ENCODE measurements at places on chromosomes 11 and 22. TPM values are rescaled to one million over a fixed set of nuclear protein-coding genes. Genes with fewer than 3 reads are reported as not detected.

Gene PACS1
- total RNA-seq: 100 TPM

Gene NOX4
- total RNA-seq: not detected

Gene KRTAP5-1
- total RNA-seq: not detected

Gene OR4D6
- not detected for total RNA-seq

Gene MPEG1
- total RNA-seq: not detected

Gene CADM1
- total RNA-seq: not detected

Gene HBG2
- total RNA-seq: not detected

Gene ASPHD2
- total RNA-seq: 0.44 TPM

Gene SAC3D1
- 33.9 TPM for total RNA-seq

Gene CCND1
- total RNA-seq: 586 TPM

Gene RNF141
- total RNA-seq: 36.8 TPM

- DNase-seq: no peak
Measured at GRCh38 chr11:110830747-110831146, 118.5 kb upstream of the ARHGAP20 start.

DNA sequence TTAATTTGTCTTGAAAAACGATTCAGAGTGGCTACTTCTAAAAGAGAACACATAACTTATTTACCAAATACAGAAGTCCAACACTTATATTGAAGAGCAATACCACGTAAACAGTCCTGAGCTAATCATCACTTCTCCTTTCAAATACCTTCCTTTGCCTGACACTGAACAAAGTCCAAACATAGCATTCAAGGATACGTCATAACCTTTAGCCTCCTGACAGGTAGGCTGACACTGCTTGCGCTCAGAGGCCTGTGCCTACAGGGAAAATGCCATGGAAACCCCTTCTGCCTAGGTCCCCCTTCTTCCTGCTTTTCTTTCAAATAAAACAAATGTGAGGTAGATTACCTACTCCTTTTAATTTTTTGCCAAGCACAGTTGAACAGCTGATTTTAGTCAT, 510.0 kb downstream of the INSC start:
- no peak for DNase-seq

GRCh38 chr11:44309478-44310205, at the start of gene ALX4:
ALX4 (minus strand) TSS chr11:44310139; CDS start chr11:44310062, 77 bp downstream.
- DNase-seq: no peak

- DNase-seq: peak; percentile 20
Measured at GRCh38 chr11:126267650-126268049, 1.0 kb downstream of the SRPRA start.

DNA sequence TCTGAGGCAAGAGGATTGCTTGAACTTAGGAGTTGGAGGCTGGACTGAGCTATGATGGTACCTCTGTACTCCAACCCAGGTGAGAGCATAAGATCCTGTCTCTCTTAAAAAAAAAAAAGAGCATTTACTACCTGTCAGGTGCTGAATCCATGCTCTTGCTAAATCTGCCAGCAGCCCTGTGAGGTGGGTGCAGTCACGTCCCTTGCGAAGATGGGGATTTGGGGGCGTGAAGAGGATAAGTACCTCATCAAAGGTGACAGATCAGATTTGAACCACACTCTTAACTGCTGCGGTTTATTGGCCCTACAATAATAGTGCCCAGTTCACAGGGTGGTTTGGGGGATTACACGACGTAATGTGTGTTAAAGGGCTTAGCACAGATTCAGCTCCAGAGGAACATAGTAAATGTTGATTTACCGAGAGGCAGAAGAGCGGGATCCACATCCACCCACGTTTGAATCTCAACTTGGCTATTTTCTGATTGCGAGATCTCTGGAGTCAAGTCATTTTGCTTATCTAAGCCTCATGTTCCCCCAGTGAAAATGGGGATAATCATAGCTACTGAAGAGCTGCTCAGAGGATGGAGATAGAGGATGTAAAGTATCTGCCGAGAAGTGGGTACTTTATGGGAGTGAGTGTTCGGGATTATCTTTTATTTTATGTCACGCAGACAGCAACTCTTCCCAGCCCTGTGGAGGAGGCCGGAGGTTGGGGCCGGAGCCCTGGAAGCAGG, 28.1 kb upstream of the LRRC10B start:
- no peak for DNase-seq

DNA sequence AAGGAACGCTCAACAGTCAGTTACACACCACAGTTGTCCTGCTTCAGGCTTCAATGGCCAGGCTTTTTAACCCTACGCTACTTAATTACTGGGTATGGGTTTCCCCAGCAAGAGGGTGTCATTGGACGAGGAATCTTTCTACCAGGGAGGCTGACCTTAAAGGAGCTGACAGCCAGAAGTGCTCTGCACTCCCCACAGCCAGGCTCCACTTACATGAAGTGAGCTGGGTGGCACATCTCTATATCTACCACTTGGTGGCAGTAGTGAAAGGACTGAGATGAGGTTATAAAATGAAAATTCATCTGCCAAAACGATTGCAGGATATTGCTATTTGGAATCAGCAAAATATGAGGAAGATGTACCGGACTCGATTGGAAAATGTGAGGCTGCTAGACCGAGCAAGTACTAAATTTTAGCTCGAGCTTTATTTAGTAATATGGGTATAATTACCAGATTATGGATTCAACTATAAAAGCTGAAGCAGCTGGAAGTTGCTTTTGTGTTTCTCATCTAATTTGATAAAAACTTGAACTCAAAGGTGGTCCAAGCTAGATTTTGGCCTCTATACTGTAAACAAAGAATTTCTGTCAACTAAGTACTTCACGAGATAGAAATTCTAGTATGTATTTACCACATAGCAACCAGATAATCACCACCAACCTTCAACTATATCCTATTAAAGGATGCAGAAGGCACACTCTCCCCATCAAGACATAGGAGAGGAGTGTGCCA, 53.9 kb upstream of the CEP126 start:
- peak; percentile 30 for DNase-seq

DNA sequence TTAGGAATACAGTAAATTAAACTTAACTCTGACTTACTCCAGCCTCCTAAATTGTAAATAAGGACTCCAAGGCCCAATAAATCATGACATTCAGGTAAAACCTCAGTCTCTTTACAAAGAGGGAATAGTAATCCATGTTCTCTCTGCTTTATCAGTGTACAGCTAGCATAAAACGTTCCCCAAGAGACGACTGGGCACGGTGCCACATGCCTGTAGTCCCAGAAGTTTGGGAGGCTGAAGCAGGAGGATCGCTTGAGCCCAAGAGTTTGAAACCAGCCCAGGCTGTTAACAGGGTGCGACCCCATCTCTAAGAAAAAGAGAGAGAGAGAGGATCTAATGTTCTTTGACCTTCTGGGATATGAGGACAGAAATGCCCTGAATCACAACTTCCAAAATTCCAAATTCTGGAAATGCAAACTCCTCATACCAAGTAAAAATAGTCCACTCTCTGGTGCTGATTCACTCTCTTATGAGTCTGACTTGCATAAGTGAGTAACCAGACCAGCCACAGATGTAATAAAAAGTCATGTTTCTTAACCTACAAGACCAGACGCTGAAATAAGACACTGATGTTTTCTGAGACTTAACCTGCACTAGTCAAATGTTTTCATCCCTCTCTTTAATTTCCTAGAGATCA, 25.5 kb downstream of the NNMT start:
- no peak for DNase-seq

DNA sequence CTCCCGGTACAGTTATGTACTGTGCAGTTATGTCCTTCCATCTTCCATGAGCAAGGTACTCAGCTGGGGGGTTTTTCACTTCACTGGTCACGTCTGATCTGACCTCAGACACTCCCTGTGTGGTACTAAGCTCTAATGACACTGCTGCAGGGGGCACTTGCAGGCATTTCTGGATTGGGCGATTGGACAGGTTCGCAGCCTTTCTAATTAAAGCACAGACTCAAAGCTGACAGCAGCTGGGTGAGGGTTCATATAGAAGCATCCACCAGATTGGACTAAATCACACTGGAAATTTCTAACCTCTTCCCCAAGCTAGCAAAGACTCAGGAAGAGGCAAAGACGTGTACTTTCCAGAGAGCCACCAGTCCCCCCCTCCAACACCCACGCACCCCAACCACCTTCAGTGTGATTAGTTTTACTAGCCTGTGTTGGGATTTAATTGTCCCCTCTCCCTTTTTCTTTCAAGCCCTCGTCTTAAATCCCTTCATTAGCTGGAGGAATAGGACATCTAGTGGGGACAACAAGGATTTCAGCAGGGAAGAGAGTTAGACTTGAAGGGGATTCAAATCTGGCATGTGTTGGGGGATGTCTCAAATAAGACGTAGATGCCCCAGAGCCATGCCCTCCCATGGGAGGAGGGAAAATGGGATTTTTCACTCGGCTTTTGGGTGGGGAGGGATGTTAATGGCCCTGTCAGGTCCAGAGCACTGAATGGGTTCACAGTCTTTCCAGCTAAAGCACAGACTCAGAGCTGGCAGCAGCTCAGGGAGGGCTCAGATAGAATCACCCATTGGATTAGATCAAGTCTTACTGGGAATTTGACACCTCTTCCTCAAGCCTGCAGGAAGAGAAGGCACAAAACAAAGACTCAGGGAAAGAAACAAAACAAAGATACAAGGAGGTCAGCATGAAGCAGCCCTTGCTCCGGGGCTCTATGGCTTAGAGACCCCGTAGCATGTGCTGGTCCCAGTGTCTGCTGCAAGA, 10.9 kb downstream of the INS start:
- no peak for DNase-seq

GRCh38 chr11:100941033-100941432, 188.6 kb downstream of the PGR start:
- DNase-seq: no peak

GRCh38 chr22:30704978-30705377, 10.3 kb downstream of the OSBP2 start:
- DNase-seq: no peak

DNA sequence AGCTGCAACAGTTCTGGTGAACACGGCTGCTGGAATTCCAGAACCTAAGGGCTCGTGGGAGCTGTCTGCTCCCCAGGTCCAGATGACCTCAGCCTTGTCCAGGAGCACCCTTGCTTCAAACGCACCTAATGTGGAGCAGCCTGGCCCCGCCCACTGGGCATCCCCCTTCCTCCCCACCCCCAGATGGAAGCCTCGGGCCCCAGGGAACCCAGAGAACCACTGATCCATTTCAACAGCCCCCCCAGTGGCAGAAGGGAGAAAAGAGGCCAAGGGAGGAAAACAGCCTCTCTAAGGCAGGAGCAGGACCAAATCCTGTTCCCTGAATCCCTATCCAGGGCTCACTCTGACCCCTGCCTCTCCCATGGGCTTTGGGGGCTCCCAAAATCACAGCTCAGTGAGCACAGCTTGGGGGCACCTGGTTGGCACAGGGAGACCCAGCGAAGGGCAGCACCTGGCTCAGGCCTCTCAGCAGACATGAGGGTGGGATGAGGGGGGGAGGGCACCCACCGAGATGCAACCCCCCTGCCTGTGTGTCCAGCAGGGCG, 1.2 kb downstream of the CYTH4 start:
- no peak for DNase-seq

DNA sequence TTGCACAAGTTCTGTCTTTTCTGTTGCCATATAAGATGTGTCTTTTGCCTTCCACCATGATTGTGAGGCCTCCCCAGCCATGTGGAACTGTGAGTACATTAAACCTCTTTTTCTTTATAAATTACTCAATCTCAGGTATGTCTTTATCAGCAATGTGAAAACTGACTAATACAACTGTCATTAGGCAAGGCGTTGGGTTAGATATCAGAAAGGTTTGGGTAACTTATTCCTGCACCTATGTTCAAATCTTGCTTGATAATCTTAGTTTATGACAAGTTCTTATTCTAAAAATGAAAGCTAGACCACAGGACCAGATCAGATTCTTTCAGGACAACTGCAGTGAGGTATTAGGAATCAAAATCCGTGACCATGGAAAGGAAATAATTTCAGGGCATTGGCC, 160.6 kb upstream of the BDNF start:
- no peak for DNase-seq

DNA sequence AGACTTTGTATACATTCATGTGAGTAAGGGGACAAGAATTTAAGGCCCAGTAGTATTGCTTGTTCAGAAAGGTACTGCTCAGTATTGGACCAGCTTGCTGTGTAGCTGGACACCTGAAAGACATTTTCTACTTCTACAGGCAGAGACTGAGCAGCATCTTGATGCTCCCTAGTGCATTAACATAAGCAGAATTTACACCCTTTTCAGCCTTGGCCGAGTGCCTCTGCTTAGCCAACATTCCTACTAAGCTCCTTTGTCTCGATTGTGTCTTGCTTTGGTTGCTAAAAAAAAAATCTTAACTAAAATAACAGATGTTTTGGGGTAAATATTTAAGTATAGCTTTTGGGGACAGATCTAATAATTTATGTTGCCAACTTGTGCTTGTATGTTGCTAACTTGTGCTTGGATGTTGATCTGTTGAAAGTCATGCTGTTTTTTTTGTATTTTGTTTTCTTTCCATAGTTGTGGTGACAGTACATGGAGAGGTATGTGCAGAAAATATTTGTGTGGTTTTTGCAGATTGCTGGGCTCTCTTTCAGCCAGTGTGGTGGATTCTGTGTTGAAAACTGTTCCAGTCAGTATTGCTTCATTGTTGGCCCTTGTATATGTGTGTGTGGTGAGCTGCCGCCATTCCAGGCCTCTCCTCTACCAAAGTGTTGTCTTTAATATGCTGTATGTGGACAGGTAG, 3.7 kb downstream of the PTS start:
- DNase-seq: no peak

GRCh38 chr22:17369439-17370025, at the start of gene CECR2:
CECR2 (plus strand) TSS chr22:17369460; CDS start chr22:17369784, 324 bp downstream.
- DNase-seq: no peak

- DNase-seq: peak; percentile 60
Measured at GRCh38 chr22:20430720-20431510, 6.7 kb downstream of the SCARF2 start.

DNA sequence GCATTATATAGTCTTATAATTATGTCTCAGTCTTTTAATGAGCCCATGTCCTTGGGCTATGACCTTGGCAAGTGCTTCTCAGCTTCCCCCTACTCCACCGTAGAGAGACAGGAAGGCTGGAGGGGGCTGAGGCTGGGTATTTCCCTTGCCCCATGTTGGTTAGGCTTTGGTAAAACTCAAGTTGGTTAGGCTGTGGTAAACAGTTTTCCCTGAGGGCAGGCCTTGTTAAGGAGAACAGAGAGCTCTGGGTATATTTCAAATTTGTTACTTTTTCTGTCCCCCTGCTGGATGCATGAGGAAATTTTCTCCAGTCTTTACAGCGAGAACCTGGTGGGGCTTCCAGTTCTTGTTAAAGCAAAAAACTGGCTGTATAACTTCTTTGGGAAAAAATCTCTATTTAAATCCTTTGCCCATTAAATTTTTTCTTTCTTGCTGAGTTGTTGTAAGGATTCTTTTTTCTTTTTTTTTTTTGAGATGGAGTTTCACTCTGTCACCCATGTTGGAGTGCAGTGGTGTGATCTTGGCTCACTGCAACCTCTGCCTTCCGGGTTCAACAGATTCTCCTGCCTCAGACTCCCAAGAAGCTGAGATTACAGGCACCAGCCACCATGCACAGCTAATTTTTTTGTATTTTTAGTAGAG, 12.2 kb upstream of the DCHS1 start:
- no peak for DNase-seq

DNA sequence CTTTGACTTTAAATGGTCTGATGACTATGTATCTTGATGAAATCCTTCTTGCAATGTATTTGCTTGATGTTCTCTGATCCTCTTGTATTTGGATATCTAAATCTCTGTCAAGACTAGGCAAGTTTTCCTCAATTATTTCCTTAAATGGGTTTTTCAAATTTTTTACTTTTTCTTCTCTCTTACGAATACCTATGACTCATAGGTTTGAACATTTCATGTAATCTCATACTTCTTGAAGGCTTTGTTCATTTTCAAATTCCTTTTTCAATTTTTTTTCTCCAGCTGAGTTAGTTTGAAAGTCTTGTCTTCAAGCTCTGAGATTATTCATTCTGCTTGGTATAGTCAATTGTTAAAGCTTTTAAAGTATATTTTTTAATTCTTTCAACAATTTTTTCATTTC, 13.1 kb downstream of the OR10W1 start:
- no peak for DNase-seq

GRCh38 chr11:64545619-64546018, 45.4 kb upstream of the SLC22A12 start:
- peak; percentile 94 for DNase-seq
